ENCODE measurements at places on chromosomes 6 and 20.

DNA sequence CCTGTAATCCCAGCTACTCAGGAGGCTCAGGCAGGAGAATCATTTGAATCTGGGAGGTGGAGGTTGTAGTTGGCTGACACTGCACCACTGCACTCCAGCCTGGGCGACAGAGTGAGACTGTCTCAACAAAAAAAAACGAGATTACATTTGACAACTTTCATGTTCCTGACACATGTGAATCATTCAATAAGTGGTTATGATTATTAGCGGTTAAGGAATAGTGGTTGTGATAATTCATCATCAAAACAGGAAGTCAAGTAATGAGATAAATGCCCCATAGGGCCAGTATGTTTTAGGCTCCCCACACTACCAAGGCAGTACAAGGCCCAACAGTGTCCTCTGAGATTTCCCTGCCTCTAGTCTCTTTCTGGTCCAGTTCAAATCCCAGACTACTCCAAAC is 2.5 kb downstream of the HDDC2 start:
- no peak for DNase-seq

DNA sequence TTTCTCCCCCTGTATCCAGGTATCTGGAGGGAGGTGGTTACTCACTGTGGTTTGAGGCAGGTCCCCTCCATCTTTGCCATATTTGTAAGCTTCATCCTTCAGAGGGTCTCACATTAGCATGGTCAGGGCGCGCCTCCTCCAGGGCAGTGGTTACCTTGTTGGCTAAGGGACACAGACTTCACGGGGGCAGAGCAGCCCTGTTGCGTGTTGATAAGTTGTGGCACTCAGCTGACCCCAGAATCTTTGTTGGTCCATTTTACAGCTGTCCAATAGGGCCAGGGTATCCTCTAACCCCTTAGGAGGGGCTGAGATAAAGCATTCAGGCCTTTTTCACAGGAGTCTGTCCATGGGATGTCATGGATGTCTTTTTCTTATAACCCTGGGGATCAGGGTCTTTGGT is 89.5 kb upstream of the RNF24 start:
- no peak for DNase-seq

DNA sequence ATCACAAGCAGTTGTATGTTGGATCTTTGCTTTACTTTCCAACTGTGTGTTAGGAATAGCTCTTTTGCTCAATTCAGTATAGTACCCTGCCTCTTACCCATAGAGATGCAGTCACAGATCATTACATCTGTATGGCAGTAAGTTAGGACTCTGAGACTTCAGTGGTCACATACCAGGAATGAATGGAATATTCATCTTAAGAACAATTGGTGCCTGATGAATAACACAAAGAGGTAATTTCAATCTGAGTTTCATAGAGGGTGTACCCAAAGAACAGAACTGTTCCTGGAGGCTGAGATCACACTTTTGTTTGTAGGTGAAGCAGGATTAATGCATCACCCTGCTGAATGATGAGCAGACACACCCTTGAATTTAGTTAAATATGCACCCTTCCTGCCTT is 28.7 kb upstream of the KIF13A start:
- DNase-seq = no peak

GRCh38 chr20:18304618-18305017 is 16.3 kb downstream of the ZNF133 start:
- no peak for DNase-seq

- DNase-seq = no peak
Observed at GRCh38 chr6:108944071-108944470, 95.8 kb downstream of the ARMC2 start.

- DNase-seq = no peak
Observed at GRCh38 chr6:165804331-165805066, 141.5 kb upstream of the PDE10A start.

All from suppressor macrophage (primary cell).